ENCODE measurements at places on chromosomes 11 and 22. TPM values are rescaled to one million over a fixed set of nuclear protein-coding genes. Genes with fewer than 3 reads are reported as not detected.

- H3K4me3 ChIP-seq, result no peak overlapping the region
- H3K27ac ChIP-seq, result no peak overlapping the region
- no peak for DNase-seq
- H3K27me3 ChIP-seq, result no peaks in the 10 kb centered on the region
Measured at GRCh38 chr22:27834364-27835185, 33.0 kb upstream of the MN1 start.

DNA sequence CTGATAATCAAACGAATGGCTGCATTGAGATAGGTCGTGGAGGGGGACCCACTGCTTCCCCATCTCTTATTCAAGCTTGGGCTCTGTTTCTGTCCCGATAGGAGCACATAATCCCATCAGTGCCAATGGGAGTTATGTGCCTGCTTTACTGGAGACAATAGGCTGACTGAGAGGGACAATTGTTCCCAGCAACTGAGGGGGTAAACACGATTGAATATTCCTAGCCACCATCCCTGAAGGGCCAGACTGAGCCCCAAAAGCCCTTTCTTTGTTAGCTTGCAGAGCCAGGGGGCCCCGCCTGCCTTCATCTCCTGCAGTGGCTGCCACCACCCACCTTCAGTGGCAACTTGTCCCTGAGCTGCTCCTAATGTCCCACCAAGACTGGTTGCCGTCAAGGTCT lies 172.8 kb upstream of the NAV2 start:
- H3K4me3 ChIP-seq, result no peak overlapping the region
- H3K27ac ChIP-seq, result no peak overlapping the region
- no peaks in the 10 kb centered on the region for H3K36me3 ChIP-seq
- no peak for DNase-seq
- H3K27me3 ChIP-seq, result no peaks in the 10 kb centered on the region

DEPDC7 gene
- total RNA-seq, result 0.26 TPM

DNA sequence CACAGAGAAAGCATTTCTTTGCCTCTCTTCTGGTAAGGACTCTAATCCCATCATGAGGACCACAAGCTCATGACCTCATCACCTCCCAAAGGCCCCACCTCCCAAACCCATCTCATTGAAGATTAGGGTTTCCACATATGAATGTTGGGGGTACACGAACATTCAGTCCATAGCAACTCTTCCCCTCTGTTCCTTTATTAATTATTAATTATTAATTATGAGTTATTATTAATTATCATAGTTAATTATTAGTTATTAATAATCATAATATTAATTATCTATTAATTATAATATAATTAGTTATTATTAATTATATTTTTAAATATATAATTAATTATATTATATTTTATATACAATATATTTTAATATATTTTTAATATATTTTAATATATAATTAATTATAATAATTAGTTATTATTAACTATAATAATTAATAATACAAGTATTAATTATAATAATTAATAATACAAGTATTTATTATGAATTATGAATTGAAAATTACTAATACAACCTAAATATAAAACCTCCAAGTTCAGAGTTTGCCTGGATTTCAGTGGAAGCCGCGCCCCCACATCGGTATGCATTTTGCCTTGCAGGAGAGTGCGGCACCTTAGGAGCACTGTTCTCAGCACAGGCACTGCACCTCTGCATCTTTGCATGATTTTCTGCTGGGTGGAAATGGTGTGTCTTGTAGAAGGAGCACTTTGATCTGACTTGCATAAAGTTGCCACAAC lies 128.0 kb upstream of the FGF3 start:
- no peak overlapping the region for H3K27ac ChIP-seq
- H3K27me3 ChIP-seq, result no peaks in the 10 kb centered on the region
- DNase-seq, result no peak
- no peaks in the 10 kb centered on the region for H3K4me1 ChIP-seq

DNA sequence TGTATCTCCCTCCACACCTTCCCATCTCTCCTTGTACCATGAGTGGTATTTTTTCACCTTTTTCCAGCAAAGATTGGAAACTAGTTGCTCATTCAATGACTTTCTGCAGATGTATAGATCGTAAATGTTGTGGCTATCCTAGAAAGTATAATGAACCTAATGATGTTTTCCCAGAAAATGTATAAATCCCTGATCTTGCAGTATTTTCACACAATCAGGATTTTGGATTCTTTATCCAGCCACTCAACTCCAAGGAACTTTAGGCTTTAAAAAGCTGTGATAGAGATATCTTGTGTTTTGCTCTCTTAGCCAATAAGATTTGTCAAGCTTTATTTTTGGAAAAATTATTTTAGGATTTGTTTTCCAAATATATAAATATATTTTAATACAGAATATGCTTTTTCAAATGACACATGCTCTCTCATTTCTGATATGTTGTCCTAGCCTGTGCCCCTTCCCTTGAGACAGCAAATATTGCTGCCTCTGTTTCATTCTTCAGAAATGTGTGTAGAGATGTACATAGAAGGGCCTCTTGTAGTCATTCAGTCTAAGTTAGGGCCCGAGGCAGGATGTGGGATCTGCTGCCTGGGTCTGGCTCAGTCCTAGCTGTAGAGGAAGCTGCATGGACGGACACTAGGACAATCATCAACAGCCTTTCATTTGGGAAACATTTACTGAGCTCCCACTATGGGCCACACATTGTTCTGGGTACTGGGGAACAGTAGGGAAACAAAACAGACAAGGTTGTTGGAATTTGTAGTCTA lies 62.4 kb downstream of the NAV2 start:
- H3K36me3 ChIP-seq, result no peaks in the 10 kb centered on the region
- DNase-seq, result no peak
- no peak overlapping the region for H3K4me3 ChIP-seq
- H3K27me3 ChIP-seq, result peaks cover 67% of the 10 kb centered on the region

OR5P2 gene
- total RNA-seq, result not detected

DNA sequence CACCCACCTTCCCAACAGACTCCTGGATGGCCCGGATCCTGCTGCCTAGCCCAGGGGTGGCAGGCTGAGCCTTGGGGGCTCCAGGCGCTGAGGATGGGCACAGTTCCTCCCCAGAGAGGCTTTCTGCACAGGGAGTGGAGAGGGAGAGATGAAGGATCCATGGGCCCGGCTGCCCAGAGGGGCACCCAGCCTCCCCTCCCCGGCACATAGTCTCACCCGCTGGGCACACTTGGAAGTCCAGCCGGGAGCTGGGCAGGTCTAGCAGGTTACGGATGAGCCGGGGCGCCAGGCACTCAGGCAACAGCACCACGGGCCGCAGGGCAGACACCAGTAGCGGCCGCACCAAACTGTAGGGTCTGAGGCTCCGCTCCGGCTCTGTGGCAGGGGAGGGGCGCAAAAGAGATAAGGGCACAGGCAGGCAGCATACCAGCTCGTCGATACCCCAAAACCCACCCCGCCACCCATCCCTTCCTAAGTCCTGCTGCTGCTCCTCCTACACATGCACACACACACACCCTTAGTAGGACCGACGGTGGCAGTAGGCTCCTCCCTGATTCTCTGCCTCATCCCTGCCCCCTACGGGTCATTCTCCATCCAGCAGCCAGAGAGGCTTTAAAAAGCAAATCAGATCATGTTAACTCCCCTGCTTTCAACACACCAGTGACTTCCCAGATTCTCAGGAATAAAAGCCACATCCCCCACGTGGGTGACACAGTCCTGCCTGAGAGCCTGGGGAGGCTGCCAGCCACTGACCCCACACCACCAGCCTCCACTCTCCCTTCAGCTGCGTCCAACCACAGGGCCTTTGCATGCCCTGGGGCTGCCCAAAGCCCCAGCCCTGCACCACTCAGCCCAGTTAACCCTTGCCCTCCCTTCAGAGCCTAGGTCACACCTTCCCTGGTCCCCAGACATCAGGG lies 6.5 kb upstream of the MFNG start:
- DNase-seq, result peak; percentile 29
- no peaks in the 10 kb centered on the region for H3K36me3 ChIP-seq

GRCh38 chr11:11584937-11585336 lies 36.9 kb downstream of the GALNT18 start:
- H3K27ac ChIP-seq, result no peak overlapping the region
- no peaks in the 10 kb centered on the region for H3K27me3 ChIP-seq
- no peak for DNase-seq
- H3K4me1 ChIP-seq, result no peaks in the 10 kb centered on the region
- H3K4me3 ChIP-seq, result no peak overlapping the region

DNA sequence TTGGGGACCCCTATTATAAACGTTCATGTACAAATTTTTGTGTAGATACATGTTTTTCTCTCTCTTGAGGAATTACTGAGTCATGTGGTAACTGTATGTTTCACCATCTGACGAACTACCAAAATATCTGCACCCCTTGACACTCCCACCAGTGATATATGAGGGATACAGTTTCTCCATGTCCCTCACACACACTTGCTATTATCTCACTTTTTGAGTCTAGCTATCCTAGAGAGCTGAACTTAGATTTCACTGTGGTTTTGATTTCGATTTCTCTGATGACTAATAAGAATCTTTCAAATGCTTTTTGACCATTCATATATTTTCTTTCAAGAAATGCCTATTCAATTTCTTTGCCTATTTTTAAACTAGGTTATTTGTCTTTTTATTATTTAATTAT lies 200.2 kb downstream of the PGR start:
- no peaks in the 10 kb centered on the region for H3K4me1 ChIP-seq
- DNase-seq, result no peak
- H3K4me3 ChIP-seq, result no peak overlapping the region
- no peak overlapping the region for H3K27ac ChIP-seq

DNA sequence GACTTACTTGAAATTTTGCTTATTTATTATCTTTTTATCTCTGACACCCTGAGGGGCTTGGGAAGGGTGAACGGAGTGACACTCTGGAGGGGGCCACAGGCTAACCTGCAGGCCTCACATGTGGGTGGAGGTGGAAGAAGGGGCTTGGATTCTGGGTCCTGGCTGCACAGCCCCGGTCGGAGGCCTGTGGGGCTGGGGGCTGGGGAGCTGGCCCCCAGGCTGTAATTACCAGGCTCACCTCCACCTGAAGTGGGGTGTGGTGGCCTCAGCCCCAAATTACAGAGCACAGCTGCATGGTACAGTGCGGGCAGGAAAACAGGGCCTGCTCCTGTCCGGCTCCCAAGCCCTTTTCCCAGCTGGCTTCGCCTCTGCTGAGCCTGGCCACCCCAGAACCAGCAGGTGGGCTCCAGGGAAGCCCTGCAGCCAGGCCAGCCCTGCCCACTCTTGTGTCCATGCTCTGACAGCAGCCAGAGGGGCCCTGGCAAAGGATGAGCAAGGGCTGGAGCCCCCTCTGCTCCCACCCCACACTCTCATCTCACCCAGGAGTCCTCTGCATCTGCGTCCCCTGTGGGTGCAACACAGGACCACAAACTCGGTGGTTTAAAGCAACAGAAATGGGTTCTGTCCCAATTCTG lies 48.0 kb downstream of the IGF2 start:
- H3K4me1 ChIP-seq, result no peaks in the 10 kb centered on the region
- no peaks in the 10 kb centered on the region for H3K27me3 ChIP-seq
- DNase-seq, result no peak
- no peaks in the 10 kb centered on the region for H3K36me3 ChIP-seq

- no peak overlapping the region for H3K27ac ChIP-seq
- no peak for DNase-seq
- no peaks in the 10 kb centered on the region for H3K27me3 ChIP-seq
- no peak overlapping the region for H3K4me3 ChIP-seq
- no peaks in the 10 kb centered on the region for H3K36me3 ChIP-seq
- H3K4me1 ChIP-seq, result no peaks in the 10 kb centered on the region
Measured at GRCh38 chr22:19961201-19961580, 19.6 kb upstream of the TXNRD2 start.

BTG4 gene
- total RNA-seq, result not detected

DNA sequence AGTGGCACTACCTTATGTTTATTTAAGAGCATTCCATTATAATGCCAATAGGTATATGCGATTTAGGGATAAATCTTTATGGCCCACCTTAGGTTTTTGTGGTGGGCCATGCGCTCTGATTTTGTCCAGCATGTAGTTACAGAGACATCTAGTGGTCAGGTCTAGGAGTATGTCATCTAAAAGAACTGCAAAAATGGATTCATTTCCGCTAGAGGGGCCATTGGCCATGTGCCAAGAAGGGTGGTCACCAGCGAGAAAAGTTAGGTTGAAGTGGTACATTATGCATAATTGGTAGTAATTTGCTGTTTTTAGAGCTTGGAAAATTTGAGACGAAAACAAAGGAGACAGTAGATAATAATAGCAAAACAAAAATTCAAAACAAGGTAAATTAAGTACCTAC lies 27.7 kb downstream of the LRRC4C start:
- no peak overlapping the region for H3K4me3 ChIP-seq
- no peaks in the 10 kb centered on the region for H3K36me3 ChIP-seq
- H3K4me1 ChIP-seq, result no peaks in the 10 kb centered on the region
- no peak overlapping the region for H3K27ac ChIP-seq

GAL3ST1 gene
- total RNA-seq, result not detected

KRTAP5-7 gene
- total RNA-seq, result not detected

APOA5 gene
- not detected for total RNA-seq

DNA sequence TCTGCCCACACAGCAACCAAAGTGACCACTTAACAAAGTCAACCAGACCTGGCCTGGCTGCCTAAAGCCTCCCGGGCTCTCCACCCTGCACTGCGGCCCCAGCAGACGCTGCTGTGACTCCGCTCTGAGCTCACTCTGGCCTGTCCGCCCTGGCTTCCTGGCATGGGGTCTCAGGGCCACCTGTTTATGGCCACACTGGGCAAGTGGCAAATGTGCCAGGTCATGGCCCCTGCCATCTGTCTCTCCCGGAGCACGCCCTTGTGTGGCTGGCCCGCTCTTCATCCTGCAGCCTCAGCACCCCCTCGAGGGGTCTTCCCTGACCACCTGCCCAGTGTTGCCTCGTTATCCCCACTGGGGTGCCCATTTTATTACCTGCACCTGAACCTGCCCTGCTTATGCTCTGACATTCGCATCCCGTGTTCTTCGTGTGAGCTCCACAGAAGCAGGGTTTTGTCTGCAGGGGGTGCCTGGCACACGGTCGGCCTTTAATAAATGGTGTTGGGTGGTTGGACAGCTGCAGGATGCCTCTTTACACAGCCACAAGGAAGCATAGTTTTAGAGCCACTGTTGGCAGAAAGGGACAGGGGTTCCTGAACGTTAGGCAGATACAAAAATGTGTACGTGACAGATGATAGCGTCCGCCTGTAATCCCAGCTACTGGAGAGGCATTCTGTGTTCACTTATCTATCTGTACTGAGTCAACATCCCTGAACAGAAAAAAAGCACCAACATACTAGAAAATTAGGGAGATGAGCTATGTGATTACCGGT lies 785.6 kb downstream of the TBC1D22A start:
- H3K36me3 ChIP-seq, result no peaks in the 10 kb centered on the region
- H3K27me3 ChIP-seq, result peaks cover 3% of the 10 kb centered on the region
- H3K4me1 ChIP-seq, result no peaks in the 10 kb centered on the region
- H3K27ac ChIP-seq, result no peak overlapping the region

- no peak for DNase-seq
- no peaks in the 10 kb centered on the region for H3K27me3 ChIP-seq
- H3K27ac ChIP-seq, result peak overlapping the region; percentile 18
- peaks cover 76% of the 10 kb centered on the region for H3K4me1 ChIP-seq
- H3K4me3 ChIP-seq, result peak overlapping the region; percentile 5
Measured at GRCh38 chr22:41844036-41844435, 11.1 kb downstream of the SREBF2 start.

CPT1A gene
- total RNA-seq, result 22.6 TPM

Measured in activated T-helper 1 cell treated with anti-CD3 and anti-CD28 coated beads, Interleukin-12 subunit alpha, Interleukin-12 subunit beta, Interleukin-2, Interleukin-4 antibody, amounts not matched to agents 30 ng/mL and 10 ng/mL and 1 ng/mL, durations not matched to agents 14 hours and 24 hours and 36 hours (primary cell).